ENCODE measurements at places on chromosomes 7 and 10.

- DNase-seq = no peak
Observed at GRCh38 chr10:124027651-124028050, 65.7 kb downstream of the CHST15 start.

- no peak for DNase-seq
Observed at GRCh38 chr7:95441042-95441823, 6.4 kb upstream of the PON2 start.

DNA sequence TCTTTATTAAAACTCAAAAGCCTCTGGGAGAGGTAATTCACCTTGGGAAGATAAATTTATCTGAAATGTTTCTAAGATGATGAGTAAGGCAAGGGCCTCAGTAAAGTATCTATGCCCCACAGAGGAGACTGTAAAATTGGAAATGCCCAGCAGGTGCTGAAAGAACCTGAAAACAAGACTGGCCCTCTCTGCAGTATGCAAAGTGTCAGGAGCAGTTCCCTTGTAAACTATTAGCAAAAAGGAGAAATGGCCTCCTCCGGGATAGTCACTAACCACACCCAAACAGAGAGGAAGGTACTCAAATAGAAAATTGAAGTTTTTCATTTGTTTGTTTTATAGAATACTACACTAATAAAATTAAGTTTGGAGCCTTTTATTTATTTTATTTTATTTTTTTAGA is 81.2 kb downstream of the FZD1 start:
- DNase-seq = no peak

DNA sequence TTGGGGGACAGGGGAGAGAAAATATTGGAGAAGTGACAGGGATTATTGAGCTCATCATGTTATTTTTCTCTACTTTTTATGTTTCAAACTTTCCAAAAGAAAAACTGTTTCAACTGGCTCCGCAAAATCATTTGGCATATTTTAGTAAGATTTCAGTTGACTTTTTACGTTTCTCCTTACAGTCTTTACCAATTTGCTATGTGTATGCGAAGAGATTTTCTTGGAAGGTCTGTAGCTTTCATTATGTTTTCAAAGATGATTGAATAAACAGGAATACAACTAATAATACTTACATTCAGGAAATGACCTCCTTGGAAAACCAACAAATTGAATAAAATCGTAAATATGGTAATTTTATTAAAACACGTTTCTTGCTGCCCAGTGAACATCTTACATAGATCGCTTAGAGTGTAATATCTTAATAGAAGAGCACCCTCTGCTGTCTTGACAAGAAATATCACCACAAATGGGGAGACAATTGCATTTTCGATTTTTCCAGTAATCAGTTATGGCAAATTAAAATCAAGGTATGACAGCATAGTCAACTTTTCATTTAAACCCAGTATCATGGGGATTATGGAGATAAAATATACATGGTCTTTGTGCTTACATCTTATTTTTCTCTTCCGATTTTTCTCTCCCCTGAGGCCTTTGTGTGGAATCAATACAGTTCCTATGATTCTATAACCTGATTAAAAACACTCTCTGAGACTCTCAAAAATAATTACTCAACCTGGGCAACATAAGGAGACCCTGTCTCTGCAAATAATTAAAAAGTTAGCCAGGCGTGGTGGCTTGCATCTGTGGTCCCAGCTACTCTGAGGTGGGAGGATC is 43.1 kb downstream of the MBL2 start:
- DNase-seq = no peak

DNA sequence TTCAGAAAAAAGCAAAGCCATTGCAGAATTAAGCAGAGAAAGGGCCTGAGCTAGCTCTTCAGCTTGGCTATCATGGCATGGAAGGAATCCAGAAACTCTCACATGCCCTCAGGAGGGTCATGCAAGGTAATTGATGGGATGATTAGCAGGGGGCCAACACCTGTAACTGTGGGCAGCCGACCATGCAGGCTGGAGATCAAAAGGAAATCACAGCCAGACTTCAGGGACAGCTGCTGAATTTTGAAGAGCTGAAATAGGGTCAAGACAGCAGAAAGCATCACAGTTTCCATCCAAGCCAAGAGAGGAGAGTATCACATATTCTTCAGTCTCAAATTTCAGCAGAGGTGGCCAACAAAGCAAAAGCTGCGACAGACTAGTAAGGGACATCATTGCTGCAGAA is 239.6 kb upstream of the STEAP1 start:
- DNase-seq = no peak

All from stimulated activated CD4-positive, alpha-beta T cell treated with anti-CD3 and anti-CD28 coated beads, Interleukin-1b, Interleukin-23, amount 100 ng/mL, for 48 hours (primary cell).